SHP77 (cell line): ENCODE measurements at places on chromosomes 11 and 22.
A peak's percentile ranks its signal among the peaks of the same experiment; 100 is the strongest.

DNA sequence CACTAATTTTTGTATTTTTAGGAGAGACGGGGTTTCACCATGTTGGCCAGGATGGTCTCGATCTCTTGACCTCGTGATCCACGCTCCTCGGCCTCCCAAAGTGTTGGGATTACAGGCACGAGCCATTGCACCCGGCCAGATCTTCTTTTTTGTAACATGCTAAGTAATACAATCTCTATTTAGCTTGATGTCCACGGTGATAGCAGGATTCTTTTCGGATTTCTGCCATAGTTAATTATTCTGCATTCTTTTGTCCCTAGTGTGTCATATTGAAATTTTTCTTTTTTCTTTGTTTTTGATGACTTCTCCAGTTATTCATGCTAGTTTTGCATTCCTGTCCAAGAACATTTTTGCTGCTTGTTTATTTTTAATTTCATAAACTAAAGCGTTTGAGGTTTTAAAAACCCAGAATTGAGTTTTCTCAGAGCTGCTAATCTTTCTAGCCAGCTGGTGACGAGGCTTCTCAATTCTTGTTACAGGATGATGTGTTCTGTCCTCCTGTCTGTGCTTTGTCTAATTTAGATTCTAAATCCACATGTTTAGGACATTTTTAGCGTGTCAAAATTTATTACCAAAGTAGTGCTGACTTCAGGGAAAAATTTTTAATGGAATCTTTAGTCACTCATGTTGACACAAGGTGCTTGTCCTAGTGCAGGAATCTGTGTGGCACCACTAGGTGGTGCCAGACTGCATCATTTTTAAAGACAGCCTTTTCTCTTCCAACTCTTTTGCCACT lies 21.8 kb downstream of the NF2 start:
- peak; percentile 41 for DNase-seq

- no peak for DNase-seq
These were observed 8.4 kb downstream of the APOL4 start for GRCh38 chr22:36193171-36193570.

GRCh38 chr11:67365736-67366444 lies 7.5 kb downstream of the CLCF1 start:
- DNase-seq = no peak

- no peak for DNase-seq
These were observed 2.9 kb upstream of the HMBS start for GRCh38 chr11:119081682-119082260.

DNA sequence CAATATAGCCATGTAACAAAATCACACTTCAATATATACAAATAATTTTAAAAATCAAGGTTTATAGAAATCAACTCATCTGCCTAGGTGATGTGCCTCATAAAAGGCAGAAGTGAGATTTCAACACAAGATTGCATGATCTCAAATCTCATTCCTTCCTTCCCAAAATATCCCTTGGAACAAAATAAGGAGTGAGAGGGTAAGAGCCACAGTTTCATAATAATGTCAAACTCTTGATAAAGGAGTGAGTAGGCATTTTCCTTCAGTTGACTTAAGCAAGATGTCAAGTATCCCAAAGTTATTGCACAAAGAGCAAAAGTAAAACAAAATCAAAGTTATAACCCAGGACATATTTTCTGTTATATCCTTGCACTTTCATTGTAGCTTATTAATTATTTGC lies 81.3 kb downstream of the C22orf31 start:
- no peak for DNase-seq

DNA sequence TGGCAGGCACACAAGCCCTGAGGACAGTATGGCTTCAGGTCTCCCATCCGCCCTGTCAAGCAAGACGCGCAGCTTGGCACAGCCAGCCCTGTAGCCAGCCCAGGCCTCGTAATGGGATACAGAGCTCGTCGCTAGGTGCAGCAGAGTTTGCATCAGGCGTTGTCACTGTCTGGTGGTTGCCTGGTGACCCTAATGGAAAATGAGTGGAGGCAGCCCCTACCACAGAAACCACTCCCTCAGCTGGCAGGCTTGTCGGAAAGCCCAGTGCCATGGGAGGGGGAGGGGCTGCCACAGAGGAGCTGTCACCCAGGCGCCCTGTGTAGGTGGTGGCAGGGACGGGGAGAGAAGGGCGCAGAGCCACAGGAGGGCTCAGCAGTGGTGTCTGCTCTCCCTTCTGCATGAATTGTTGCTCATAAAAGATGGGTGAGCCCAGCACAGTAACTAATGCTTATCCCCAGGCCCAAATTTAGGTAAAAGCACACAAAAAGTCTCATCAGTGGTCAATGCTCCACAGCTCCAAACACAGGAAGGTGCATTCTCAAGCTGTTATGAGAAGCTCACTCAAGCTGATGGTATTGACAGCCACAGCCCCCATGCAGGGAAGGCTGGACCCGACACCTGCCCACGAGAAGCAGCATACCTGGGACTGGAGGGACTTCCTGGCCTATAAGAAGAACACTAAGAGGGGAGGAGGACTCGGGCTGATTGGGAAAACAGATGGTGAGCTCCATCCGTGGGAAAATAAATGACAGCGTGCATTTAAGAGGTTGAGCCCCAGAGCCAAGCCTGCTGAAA lies 164.6 kb downstream of the ETS1 start:
- DNase-seq = no peak

GRCh38 chr22:25484521-25485315 lies 79.8 kb upstream of the GRK3 start:
- no peak for DNase-seq

- no peak for DNase-seq
These were observed 4.4 kb downstream of the CTSD start for GRCh38 chr11:1759151-1759850.

DNA sequence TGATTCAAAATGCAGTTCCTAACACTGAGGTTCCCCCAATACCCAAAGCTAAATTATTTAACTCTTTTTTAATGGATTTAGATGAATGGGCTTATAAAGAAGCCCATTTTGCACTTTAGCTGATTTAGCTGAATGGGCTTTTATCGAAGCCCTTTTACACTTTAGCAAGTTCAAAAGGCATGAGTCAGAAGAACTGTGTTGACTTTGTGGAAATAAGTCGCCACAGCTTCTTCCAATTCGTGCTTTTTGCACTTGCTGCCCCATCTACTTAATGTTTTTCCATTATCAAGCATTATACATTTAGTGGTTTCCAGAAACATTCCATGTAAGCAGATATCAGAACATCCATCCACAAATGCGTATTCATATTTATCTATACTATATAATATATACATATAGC lies 20.5 kb upstream of the GRIA4 start:
- no peak for DNase-seq

- no peak for DNase-seq
These were observed 54.6 kb upstream of the WNT7B start for GRCh38 chr22:46031557-46031956.

DNA sequence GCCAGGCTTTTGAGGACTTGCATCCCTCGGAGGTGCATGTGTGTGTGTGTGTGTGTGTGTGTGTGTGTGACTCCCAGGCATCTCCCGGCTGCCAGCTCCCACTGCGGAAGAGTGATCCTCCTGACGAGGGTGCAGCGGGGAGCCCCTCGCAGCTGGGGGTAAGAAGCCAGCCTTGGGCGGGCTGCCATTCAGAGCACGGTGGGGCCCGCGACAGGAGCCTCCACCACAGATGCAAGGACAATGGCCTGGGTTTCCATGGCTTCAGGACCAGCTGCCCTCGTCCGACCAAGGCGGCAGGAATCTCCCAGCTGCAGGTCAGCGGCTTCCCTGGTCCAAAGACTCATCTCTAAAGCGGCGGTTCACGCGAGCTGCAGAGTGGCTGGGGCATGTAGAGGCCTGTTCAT lies 908.5 kb downstream of the BRD1 start:
- DNase-seq = peak; percentile 87

- DNase-seq = peak; percentile 18
These were observed at the start of gene MDK for GRCh38 chr11:46381048-46381818. MDK (plus strand) TSS chr11:46381669; CDS start chr11:46382058, 389 bp downstream.

DNA sequence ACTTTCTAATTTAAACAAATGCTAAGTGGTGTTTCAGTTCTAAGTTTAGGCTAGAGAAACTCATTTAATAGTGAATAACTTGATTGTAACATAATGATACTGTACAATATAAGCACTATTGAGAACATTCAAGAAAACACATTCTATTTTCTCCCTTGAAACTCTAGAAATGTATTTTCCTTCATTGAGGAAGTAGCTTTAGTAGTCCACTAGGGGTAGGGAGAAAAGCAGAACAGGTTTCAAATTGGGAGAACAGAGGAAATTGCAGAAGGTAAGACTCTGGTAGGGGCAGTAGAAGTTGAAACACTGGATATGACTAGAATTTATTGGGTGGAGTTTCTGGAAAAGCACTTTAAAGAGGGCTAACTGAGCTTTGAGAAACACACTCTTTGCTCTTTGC lies 31.6 kb upstream of the MPPED2 start:
- DNase-seq = no peak

GRCh38 chr11:43688394-43688793 lies 7.9 kb downstream of the HSD17B12 start:
- DNase-seq = no peak

GRCh38 chr22:48890693-48891554 lies 936.7 kb downstream of the BRD1 start:
- no peak for DNase-seq

DNA sequence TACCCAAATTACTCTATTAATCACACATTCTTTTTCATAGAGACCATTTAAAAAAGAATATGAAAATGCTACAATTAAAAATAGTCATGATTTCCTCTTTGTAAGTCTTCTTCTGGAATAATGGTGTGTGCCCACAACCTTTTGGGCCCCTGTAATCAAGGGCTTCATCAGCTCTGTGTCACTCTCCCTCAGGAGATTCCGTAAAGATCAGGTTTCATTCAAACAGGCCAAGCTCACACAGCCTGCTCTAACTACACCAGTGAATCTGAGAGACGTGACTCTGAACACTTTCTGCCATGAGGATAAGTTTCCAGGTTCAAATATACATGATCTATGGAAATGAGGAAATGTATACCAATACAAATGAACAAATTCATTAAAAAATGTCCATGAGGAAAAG lies 9.5 kb downstream of the DRICH1 start:
- no peak for DNase-seq

- DNase-seq = no peak
These were observed 1.3 kb downstream of the DDB1 start for GRCh38 chr11:61331651-61332050.

DNA sequence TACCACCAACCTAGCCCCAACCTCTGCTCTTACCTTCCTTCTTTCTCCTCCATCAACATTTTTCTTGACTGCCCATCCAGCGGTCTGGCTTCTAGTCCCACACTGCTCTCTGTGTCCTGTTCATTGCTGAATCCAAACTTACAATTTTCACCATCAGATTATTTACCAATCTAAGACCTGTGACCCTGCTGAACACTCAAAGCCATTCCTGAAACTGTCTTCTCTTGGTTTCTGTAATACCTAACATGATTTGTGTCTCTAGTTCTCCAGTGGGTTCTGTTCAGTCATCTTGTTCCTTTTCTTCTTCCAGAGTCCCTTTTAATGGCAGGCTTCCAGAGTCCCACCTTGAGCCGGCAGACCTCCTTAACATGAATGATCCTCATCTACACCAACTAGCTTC lies 24.1 kb downstream of the RRAS2 start:
- no peak for DNase-seq

DNA sequence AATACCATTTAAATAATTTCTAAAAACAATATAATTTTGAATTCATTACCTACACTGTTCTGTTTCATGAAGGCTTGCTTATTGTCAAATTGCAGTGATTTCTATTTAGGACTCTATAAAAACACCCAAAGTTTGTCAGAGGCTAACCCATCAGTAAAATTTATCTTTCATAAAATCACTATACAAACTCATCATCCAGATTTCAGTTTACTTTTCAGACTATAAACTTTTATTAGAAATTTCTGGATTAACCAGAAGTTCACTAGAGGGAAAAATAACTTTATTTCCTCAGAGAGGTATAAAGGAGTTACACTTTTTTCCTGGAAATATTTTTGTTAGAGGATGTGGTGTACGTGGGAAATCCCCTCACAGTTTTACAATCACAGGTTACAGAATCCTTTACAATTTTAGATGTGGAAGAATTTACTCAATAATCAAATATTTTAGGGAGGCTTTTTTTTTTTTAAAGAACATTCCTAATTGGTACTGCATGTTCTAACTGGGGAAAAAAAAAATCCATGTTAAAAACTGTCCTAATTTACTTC lies 176.7 kb downstream of the SWAP70 start:
- DNase-seq = no peak

GRCh38 chr11:124876818-124877630 lies 11.8 kb downstream of the ROBO3 start:
- DNase-seq = no peak

DNA sequence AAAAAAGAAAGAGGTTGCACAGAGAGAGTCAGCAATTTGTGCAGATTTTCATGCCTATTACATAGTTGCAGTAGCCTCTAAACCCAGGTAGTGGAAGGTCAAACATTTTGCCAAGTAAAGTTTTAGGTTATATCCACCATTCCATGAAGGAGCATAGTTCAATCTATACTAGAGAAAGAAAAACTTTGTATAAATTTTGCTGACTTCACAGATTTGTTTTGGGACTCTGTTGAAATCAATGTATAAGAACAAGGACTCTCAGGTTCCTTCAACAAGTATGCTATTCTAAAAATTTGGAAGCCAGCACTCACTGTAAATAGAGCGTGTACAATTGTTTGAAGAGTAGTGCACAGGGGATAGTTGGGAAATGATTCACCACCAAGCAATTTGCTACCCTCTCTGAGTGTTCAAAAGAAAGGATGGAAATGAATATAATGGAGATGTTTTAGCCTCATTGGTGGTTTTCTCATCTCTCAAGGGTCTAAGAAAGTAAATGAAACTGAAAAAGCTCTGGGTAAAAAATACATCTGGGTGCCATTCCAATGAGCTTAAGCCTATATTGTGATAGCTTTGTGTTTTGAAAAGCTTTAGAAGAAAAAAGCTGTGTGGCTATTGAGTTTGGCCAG lies 508.4 kb upstream of the LUZP2 start:
- DNase-seq = no peak

- no peak for DNase-seq
These were observed 41.0 kb upstream of the TENM4 start for GRCh38 chr11:79481795-79482194.

GRCh38 chr11:69160296-69161116 lies 4.8 kb downstream of the SMIM38 start:
- DNase-seq = no peak

DNA sequence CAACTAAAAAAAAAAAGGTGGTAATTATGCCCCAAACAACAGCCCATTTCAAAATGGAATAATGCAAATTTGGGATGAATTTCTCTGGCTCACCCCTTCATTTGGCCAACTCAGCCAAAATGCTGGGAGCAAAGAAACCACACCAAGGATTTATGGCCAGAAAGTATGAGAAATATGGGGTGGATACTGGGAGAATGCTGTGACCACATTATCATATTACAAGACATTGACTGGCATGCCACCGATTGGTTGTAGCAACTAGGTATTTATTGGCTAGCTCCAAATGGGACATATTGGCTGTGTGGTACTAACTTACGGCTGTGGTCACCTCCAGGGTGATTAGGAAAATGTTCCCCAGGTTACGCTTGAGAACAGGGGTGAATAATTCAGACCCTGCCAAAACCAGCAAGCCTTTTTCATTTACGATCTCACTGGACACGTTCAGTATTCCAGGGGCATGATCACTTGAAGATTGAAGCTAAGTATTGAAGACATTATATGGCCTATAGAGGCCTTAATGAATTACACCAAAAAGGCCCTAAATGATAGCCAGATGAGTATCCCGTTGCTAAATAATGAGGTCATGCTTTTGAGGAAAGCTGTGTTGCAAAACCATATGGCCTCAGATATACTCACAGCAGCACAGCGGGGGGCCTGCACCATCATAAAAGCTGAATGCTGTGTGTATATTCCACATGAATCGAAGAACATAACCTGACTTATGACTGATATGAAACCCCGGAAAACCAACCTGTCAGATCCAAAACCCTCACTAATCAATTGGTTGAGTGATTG lies 3.8 kb upstream of the FDX1 start:
- DNase-seq = no peak

GRCh38 chr11:9955391-9955790 lies 291.5 kb downstream of the SWAP70 start:
- DNase-seq = no peak
